Lung (tissue), 17 donors: ENCODE measurements at places on chromosomes 2 and 18. TPM values are rescaled to one million over a fixed set of nuclear protein-coding genes. Genes with fewer than 3 reads are reported as not detected.

- H3K27ac ChIP-seq, result no peak overlapping the region
- no peak overlapping the region for H3K4me3 ChIP-seq
- DNase-seq, result no peak
- H3K27me3 ChIP-seq, result no peaks in the 10 kb centered on the region
- no peaks in the 10 kb centered on the region for H3K36me3 ChIP-seq
- H3K4me1 ChIP-seq, result no peaks in the 10 kb centered on the region
Observed at GRCh38 chr18:78407466-78407844, 572.2 kb upstream of the SALL3 start.

The IL18RAP gene
- 1.00 TPM for total RNA-seq

The POTEI gene
- total RNA-seq, result 0.28 TPM

- no peak for DNase-seq
- H3K4me3 ChIP-seq, result no peak overlapping the region
- no peaks in the 10 kb centered on the region for H3K27me3 ChIP-seq
Observed at GRCh38 chr2:234905547-234906265, 46.1 kb upstream of the SH3BP4 start.

The NETO1 gene
- not detected for total RNA-seq
